ENCODE measurements at places on chromosomes 12 and 14.

GRCh38 chr12:15547691-15548090, 225.4 kb downstream of the PTPRO start:
- H3K27me3 ChIP-seq: no peaks in the 10 kb centered on the region
- no peak overlapping the region for H3K4me3 ChIP-seq
- DNase-seq: no peak
- peaks cover 52% of the 10 kb centered on the region for H3K4me1 ChIP-seq
- no peak overlapping the region for H3K27ac ChIP-seq
- H3K36me3 ChIP-seq: peaks cover 2% of the 10 kb centered on the region

DNA sequence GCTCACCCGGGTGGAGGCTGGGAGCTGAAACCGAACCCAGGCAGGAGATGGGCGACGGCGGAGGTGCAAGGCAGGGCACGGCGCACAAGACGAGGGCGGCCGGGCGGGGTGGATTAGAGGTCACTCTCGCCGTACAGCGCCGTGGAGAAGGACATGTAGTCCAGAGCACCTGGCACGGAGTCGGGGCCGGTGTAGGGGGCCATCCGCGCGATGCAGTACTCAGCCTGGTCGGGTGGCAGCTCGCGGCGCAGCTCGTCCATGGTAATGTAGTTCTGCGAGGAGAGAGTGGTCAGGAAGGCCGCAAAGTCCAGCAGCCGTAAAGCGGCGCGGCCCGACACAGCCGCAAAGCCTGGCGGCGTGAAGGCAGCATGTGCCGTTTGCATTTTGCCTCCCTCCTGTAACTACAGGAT, 81.9 kb upstream of the ZFP36L1 start:
- no peak overlapping the region for H3K4me3 ChIP-seq
- DNase-seq: no peak
- H3K27me3 ChIP-seq: no peaks in the 10 kb centered on the region

GRCh38 chr14:65027127-65027799, 40.6 kb downstream of the FNTB start:
- peaks cover 11% of the 10 kb centered on the region for H3K36me3 ChIP-seq
- no peaks in the 10 kb centered on the region for H3K4me1 ChIP-seq
- no peak overlapping the region for H3K27ac ChIP-seq
- no peaks in the 10 kb centered on the region for H3K27me3 ChIP-seq

GRCh38 chr12:52601671-52602070, 408 bp upstream of the KRT72 start:
- DNase-seq: no peak
- H3K27me3 ChIP-seq: no peaks in the 10 kb centered on the region
- no peaks in the 10 kb centered on the region for H3K36me3 ChIP-seq
- peaks cover 20% of the 10 kb centered on the region for H3K4me1 ChIP-seq

GRCh38 chr12:212415-212714, 1.6 kb downstream of the SLC6A12 start:
- H3K27ac ChIP-seq: no peak overlapping the region
- no peaks in the 10 kb centered on the region for H3K36me3 ChIP-seq
- H3K4me1 ChIP-seq: peaks cover 2% of the 10 kb centered on the region
- H3K4me3 ChIP-seq: no peak overlapping the region
- no peak for DNase-seq
- peaks cover 43% of the 10 kb centered on the region for H3K27me3 ChIP-seq

DNA sequence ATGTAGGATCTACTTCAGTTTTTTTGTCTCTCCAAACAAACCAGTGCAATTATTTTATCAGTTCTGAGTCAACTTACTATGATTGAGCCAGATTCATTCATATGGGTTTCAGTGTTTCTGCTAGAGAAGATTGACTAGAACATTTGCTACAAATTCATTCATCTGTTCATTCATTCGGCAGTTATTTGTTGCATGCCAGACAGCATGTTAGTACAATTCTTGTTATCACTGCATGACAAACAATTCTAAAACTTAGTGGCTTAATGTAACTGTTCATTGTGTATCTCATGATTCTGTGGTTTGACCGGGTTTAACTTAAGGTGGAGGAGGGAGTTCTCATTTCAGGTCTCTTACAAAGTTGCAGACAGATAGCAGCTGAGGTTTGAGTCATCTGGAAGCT, 52.3 kb downstream of the POLR3B start:
- H3K4me1 ChIP-seq: no peaks in the 10 kb centered on the region
- H3K27me3 ChIP-seq: no peaks in the 10 kb centered on the region
- H3K4me3 ChIP-seq: no peak overlapping the region
- H3K36me3 ChIP-seq: peaks cover 27% of the 10 kb centered on the region

DNA sequence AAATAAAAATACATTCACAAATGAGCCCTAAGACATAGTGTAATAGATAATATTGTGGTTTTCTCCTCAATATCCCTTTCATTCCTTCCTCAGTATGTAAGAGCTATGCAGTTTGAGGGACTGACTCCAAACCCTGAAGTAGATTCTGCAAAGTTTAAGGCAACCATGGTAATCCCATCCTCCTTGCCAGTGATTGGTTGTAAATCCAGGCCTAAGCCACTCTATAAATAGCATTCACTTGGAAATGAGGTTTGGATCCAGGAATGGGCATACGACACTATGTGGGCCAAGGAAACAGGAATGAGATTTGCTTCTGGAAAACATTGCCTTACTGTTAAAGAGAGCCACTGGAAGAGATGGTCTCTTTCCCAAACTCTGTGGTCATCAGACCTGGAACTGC, 468.7 kb upstream of the SOX5 start:
- H3K27me3 ChIP-seq: peaks cover 5% of the 10 kb centered on the region
- H3K27ac ChIP-seq: no peak overlapping the region
- no peaks in the 10 kb centered on the region for H3K4me1 ChIP-seq

DNA sequence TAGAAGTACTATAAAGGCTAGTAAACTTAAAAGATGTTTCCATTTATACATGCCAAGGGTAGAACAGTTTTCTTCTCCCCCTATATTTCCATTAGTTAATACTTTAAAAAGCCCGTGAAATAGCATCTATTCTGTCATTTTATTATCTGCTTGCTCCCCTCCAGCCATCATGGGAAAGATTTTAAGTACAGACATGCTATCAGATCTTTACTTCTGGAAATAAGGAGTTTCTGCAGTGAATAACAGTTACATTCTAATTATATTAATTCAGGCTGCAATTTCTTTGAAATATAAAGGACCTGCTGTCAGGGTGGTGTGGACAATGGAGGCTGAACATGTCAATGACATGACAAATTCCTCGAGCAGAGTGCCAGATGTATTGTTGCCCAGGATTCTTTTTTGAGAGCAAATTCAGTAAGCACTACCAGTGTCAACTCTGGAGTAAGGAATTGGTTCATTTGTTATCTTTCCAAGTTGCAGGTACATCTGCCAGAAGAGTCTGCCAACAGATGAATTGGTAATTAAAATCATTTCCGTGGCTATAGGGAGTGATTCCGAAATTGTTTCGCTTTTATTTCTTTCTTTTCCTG, 151.3 kb downstream of the BTG1 start:
- H3K4me1 ChIP-seq: peaks cover 32% of the 10 kb centered on the region
- H3K36me3 ChIP-seq: peaks cover 7% of the 10 kb centered on the region
- DNase-seq: no peak

GRCh38 chr12:39431797-39432196, 11.1 kb downstream of the KIF21A start:
- no peak overlapping the region for H3K27ac ChIP-seq
- H3K27me3 ChIP-seq: no peaks in the 10 kb centered on the region
- DNase-seq: no peak

- DNase-seq: no peak
- H3K36me3 ChIP-seq: no peaks in the 10 kb centered on the region
- peaks cover 26% of the 10 kb centered on the region for H3K4me1 ChIP-seq
- H3K4me3 ChIP-seq: no peak overlapping the region
These were observed 52.6 kb upstream of the FBRSL1 start for GRCh38 chr12:132437252-132437932.

- H3K36me3 ChIP-seq: no peaks in the 10 kb centered on the region
- H3K4me1 ChIP-seq: no peaks in the 10 kb centered on the region
- no peak for DNase-seq
- no peak overlapping the region for H3K4me3 ChIP-seq
- no peak overlapping the region for H3K27ac ChIP-seq
These were observed 4.1 kb downstream of the TPH2 start for GRCh38 chr12:71942703-71943102.
